ENCODE measurements at places on chromosomes 6 and 20. TPM values are rescaled to one million over a fixed set of nuclear protein-coding genes. Genes with fewer than 3 reads are reported as not detected.

GCNT2 gene
- total RNA-seq: 7.5 TPM

TPD52L1 gene
- not detected for total RNA-seq

WFDC6 gene
- not detected for total RNA-seq

BEND6 gene
- not detected for total RNA-seq

SIRPB2 gene
- not detected for total RNA-seq

DNA sequence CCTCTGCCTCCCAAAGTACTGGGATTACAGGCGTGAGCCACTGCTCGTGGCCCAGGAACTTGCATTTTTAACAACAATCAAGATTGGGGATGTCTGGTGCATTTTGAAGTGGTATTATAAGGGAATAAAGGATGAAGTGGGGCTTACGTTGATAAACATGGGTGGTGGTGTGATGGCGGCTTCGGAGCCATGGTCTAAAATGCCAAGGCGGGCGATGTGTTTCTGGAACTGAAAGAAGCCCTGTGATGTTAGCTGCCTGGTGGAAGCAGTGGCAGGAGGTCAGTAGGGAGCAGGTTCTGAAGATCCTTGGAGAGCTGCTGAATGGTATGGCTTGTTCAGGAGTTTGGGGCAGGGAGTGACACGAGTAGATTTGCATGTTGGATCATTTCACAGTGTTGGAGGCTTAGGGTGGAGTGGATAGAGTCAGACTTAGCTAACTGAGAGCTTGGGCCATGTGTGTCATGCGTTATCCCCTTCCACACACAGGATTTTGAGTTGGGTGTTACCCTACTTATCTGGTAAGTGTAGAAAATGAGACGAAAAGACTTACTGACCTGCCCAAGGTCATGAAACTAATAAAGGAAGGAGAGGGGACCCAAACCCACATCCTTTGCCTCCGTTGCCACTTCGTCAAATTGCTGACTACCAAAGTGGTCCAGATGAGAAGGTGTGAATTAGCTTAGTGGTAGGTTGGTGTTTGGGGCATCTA, 1.5 kb downstream of the NELFCD start:
- DNase-seq: no peak

DNA sequence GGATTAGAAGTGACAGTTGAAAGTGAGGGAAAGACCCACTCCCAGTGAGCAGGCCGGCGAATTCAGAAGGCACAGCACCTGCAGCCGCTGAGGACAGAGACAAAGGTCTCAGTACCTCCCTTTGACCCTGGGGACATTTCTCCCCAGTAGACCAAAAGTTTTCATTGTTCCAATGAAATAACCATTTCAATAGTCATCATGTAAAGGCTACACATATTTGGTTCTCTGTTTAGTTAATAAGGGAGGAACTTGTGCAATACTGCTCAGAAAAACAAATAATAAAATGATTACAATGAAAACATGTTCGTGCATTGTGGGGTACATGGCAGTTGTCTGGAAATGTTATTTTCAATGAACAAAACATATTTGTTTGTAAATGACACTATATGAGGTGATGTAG, 52.5 kb downstream of the EDN1 start:
- no peak for DNase-seq

DNA sequence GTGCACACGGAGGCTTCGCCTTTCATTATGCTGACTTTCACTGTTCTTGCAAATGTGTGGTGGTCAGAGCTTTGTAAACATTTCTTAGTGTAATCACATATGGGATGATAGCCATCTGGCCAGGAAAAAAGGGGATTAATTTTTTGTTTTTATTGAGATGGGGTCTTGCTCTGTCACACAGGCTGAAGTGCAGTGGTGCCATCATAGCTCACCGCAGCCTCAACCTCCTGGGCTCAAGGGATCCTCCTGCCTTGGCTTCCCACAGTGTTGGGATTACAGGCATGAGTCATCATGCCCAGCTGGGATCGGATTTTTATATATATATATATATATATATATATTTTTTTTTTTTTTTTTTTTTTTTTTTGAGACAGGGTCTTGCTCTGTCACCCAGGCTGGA, 11.0 kb upstream of the TIAM2 start:
- DNase-seq: no peak

DNA sequence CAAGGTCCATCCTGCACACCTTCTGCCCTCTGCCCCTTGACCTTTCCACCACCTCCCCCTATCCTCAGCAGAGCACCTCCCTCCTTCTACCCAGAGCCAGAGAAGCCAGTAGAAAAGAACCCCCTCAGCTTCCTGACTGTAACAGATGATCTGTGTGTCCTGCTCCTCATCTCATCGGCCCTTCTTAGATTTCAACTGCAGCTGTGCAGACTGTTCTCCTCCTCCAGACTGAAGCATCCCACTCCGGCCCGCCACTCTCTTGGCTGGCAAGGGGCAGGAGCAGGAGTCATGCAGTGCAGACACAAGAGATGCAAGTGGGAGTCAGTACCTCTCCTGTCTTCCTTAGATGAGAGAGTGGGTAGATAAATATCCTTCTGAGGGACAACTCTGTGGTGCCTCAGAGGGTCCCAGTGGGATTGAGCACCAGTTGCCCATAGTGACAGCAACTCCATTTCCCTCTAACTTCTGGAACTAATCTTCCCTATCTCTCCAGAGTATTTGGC, 163.5 kb upstream of the MLN start:
- peak; percentile 1 for DNase-seq

DNA sequence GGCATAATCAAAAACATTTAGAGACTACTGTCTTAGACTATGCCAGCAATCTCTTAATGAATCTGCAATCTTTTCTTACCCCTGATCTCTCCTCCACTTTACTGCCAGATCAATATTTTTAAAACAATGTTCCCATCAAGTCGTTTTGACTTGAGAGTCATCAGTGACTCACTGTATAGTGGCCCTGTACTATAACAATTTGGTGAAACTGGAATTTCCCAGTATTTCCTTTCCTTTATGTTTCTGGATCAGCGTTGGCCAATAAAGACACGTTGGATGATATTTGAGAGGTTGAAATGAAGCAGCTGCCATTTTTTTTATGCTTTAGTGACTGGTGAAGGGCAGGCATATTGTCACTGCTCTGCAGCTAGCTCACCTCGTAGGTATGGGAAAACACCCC, 10.1 kb upstream of the SMIM13 start:
- DNase-seq: no peak

- DNase-seq: no peak
Observed at GRCh38 chr6:133208183-133208755, 32.9 kb upstream of the EYA4 start.

GRCh38 chr6:17525637-17526036, 74.5 kb upstream of the FAM8A1 start:
- DNase-seq: no peak

GRCh38 chr20:62651285-62652021, 9.2 kb downstream of the SLCO4A1 start:
- DNase-seq: peak; percentile 81

DNA sequence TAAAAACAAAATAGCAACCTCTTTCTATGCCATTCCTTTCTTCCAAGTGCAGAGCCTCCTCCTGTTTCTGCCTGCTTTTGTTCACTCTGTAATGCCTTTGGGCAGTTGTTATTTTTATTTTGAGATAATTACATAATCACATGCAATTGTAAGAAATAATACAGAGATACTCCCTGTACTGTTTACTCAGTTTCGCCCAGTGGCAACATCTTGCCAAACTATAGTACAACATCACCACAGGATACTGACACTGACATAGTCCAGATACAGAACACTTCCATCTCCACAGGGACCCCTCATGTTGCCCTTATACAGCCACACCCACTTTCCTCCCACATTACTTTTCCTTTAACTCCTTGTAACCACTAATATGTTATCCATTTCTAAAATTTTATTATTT, 59.7 kb downstream of the BANF2 start:
- DNase-seq: no peak

DNA sequence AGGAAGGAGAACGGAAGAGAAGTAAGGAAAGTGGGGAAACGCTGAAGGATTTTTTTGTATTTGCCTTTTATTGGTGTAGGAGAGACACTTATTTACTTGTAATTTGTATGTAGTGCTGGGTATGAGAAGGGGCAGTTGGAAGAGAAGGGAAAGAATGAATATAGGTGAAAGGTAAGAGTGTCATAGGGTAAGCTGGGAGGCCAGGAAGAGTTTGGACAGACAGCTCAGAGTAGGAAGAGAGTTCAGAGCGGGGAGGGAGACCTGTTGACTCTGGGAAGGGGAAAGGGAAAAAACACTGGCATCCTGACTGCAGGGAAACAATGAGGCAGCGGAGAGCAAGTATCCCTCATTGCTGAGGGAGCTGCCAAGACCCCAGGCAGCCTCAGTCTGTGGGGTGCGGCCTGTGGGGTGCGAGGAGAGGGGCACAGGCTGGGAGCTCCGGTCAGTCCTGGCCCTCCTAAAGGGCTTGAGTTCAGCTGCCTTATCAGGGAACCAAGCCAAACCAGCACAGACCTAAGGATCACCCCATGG, 3.1 kb downstream of the TRAF3IP2 start:
- no peak for DNase-seq
